Stimulated activated CD8-positive, alpha-beta memory T cell treated with anti-CD3 and anti-CD28 coated beads, Interleukin-4, amount 100 ng/mL, for 4 hours (primary cell): ENCODE measurements at places on chromosomes 6 and 20.

DNA sequence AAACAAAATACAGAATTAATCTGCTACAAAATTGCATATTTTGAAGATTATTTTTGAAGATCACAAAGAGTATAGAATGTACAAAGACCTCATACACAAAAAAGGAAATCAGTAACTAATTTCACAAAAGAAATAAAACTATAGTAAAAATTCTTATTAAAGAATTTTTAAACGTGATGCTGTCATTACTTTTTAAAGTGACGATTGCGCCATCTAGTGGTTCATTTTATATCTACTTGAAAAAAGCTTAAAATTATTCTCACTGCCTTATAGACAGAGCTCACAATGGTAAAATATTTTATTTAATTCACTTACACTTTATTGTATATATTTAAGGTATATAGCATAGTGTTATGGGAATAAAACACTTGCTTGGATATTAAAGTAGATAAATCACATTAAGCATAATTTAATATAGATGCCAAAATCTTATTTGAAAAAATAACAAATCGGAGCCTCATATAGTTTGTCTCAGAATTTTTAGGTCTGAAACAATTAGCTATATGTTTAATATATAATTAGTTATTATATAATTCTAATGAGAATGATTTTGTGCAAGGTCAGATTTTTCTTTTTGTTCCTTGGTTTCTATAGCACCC lies 128.8 kb downstream of the PHF3 start:
- DNase-seq: no peak

GRCh38 chr6:11263291-11263775 lies 30.9 kb upstream of the NEDD9 start:
- DNase-seq: no peak

GRCh38 chr6:110554966-110555460 lies 78.6 kb upstream of the SLC22A16 start:
- no peak for DNase-seq

- DNase-seq: no peak
These were observed 55.1 kb downstream of the IL20RA start for GRCh38 chr6:136989571-136990241.

DNA sequence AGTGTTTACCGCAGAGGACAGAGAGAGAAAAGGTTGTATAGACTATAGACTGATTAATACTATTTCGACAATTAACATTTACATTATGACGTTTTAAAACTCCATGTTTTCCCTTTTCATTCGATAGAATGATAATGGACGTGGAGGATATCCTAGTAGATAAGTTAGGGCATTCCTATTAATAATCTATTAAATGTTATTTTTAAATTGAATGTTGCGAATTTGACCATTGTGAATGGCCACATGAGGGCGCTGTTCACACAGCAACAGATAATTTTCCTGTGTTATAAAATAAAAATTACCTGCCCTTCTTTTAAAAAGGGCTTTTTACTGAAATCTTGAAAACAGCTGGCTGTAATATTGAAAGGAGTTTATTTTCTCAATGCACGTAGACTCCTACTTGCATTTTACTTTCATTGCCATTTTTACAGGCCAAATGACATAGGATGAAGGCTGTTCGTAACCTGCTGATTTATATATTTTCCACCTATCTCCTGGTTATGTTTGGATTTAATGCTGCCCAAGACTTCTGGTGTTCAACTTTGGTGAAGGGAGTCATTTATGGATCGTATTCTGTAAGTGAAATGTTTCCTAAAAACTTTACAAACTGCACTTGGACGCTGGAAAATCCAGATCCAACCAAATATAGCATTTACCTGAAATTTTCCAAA lies 3.3 kb downstream of the ADGRB3 start:
- DNase-seq: no peak

- DNase-seq: no peak
These were observed 76.7 kb downstream of the PREP start for GRCh38 chr6:105326216-105326615.

- DNase-seq: no peak
These were observed 14.1 kb upstream of the EMILIN3 start for GRCh38 chr20:41380551-41381193.

GRCh38 chr6:139164001-139164400 lies 29.1 kb downstream of the HECA start:
- no peak for DNase-seq

- no peak for DNase-seq
These were observed 187.0 kb downstream of the CLVS2 start for GRCh38 chr6:123182998-123183397.

DNA sequence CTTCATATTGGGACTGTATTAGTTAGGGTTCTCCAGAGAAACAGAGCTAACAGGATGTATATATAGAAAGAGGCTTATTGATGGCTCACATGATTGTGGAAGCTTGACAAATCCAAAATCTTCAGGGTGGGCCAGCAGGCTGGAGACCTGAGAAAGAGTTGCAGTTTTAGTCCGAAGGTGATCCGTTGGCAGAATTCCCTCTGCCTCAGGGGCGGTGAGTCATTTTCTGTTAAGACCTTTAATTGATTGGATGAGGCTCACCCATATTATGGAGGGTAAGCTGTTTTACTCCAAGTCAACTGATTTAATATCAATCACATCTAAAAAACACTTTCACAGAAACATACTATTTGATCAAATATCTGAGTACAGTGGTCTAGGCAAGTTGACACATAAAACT lies 113.6 kb downstream of the FLRT3 start:
- DNase-seq: no peak

DNA sequence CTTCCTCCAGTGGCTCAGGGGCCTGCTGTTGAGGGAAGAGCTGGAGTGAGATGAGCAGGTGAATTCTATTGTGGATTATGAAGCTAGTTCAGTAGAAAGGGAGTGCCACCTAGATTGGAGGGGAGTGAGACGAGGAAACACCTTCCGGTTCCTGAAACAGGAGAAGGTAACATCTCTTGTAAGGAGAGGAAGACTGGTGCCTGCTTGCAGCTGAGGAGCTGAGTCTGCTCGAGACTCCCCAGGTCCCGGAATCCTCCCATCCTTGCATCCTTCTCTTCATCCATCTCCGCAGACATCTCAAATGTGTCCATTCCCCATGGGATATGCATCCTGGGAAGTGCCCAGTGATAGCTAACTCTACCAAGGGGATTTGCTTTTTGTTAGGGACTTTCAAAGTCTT lies 242.9 kb upstream of the ZFP64 start:
- DNase-seq: no peak

DNA sequence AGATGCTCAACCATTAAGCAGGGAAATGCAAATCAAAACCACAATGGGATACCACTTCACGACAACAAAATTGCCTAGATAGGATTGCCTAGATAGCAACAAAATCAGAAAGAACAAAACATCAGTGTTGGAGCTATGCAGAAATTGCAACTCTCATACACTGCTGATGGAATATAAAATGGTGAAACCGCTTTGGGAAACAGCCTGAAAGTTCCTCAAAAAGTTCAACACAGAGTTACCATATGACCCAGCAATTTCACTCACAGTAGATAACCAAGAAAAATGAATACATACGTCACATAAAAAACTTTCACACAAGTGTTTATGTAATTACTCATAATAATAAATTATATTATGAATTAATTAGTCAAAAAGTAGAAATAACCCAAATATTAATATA lies 78.3 kb downstream of the MAFB start:
- DNase-seq: no peak

DNA sequence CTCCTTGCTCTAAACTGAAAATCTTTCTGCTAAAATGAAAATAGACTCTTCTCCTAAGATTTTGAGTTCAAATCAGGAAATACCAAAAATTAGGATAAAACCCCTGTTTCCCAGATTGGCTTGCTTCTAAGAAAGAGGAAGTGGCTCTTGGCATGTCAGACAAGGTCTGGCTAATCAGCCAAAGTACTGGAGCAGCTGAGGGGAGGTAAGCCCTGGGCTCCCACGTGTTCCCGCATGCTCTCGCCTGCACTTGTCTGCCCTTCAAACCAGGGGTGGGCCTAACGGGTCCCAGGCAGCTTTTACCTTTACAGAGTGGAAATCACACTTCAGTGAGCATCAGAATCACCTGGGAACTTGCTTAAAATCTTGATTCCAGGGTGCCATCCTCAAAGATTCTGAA lies 43.2 kb upstream of the GABRR1 start:
- no peak for DNase-seq

- no peak for DNase-seq
These were observed 155.1 kb downstream of the CD83 start for GRCh38 chr6:14272737-14273085.

DNA sequence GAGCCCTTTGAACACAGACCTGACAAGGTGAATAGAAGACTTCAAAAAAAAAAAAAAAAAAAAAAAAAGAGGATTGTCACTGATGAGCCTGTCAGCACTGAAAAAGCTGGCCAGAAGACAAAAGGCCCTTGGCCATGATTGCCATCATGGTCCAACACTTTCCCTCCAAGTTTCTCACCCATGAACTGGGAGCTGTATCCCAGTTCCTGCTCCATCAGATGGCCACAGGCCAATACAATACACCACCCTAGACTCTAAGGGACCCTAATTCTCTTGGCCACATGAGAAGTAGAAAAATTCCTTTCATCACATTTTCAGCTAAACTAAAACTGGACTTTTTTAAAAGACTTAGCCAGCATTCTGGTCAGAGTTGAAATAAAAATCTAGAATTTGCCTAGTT lies 50.2 kb downstream of the NUDT3 start:
- no peak for DNase-seq

- DNase-seq: no peak
These were observed 76.1 kb downstream of the HCRTR2 start for GRCh38 chr6:55250400-55250799.

DNA sequence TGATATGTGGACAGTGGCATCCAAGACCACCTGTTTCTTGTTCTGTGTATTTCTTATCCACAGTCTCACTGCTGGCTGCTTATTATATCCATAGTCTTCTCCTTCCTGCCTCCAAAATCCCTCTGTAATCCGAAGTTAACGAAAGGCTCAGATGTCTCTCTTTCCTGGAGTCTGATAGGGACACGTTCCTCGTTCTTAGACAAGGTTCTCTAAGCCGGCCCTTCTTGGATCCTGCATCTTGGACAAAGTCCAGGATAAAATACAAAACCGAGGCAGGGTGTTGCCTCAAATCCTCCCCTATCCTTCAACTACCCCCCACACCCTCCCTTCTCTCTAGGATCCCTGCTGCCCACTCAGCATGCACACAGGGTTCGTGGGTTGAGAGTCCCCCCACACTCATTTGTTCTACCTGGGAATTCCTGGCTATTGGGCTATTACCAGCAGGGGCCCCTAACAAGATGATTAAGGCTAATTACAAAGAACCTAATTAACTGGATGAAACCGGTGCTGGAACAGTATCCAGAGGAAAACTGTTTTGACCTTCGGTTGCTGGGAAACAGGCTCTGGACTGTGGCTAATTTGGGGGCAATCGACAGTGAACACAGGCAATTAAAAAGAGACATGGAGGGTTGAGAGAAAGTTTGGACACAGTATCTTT lies 32.7 kb upstream of the MRPS10 start:
- no peak for DNase-seq

- no peak for DNase-seq
These were observed 39.8 kb downstream of the SNX5 start for GRCh38 chr20:17928633-17929311.

DNA sequence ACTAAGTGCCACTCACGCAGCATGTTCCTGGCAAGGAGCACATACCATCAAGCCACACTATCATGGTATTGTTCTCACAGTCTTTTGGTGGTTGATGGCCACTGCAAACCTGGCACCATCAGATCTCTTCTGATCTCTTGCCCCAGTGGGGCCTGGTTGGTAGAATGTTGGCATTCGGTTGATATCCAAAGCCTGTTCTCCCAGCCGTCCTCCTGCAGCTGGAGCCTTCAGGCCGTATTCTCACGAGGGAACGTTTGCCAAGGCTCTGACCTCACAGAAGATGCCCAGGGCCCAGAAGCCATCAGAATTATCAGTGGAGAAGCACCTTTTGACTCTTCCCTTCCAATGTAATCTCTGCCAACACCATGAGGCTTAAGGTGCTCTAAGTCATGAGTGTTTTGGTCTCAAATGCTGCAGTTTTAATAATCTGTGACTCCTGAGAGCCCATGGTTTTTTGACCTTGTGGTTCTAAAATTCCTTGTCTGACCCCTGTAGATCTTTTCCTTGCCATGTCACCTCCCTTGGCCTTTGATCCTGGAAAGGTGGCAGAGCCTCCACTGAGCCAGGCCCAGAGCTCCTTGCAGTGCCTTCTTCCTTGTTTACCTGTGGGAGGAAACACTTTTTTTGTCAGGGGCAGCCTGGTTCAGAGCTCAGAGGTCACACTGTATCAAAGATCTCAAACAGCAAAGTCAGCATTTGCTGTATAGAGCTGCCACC lies 27.8 kb downstream of the POFUT1 start:
- DNase-seq: no peak

- no peak for DNase-seq
These were observed 469 bp downstream of the SYNJ2 start for GRCh38 chr6:157982102-157982562.

- no peak for DNase-seq
These were observed 124.8 kb downstream of the HIVEP1 start for GRCh38 chr6:12136905-12137304.

- DNase-seq: no peak
These were observed 339.2 kb downstream of the NKAIN2 start for GRCh38 chr6:124142852-124143251.

- DNase-seq: no peak
These were observed 91.0 kb upstream of the SLC24A3 start for GRCh38 chr20:19121463-19121862.

DNA sequence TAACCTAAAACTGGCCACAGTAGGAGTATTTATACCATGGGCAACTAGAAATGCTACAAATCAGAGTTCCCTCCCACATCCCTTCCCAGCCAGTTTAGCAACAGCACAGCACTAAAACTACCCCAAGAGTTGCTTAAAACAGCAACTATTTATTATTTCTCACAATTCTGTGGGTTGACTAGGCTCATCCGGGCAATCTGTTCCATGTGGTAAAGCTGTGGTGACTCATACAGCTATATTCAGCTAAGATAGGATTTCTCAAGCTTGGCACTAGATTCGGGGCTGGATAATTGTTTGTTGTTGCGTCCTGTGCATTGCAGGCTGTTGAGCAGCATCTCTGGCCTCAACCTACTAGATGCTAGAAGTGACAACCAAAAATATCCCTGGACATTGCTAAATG lies 8.6 kb upstream of the HECA start:
- no peak for DNase-seq

DNA sequence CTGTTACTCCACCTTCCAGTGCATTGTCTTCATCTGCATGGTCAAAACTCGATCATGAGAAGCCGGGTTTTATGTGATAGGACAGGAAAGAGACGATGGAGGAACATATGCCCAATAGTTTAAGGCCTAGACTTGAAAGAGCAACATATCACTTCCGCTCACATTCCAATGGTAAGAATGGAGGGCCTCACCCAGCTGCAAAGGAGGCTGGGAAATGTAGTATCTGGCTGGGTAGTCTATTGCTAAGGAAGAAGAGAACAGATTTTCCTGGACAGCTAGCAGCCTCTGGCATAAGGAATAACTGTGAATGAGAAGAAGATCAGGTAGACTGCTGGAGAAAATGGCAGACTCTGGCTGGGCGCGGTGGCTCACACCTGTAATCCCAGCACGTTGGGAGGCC lies 19.2 kb downstream of the FITM2 start:
- DNase-seq: no peak

GRCh38 chr20:38589967-38590675 lies 9.1 kb downstream of the ADIG start:
- DNase-seq: no peak
